Right ventricle myocardium superior (tissue), 1 donor: ENCODE measurements at places on chromosomes 1 and 21.
A peak's percentile ranks its signal among the peaks of the same experiment; 100 is the strongest.

GRCh38 chr1:214107322-214108096 lies 119.7 kb downstream of the PROX1 start:
- peak; percentile 70 for DNase-seq

DNA sequence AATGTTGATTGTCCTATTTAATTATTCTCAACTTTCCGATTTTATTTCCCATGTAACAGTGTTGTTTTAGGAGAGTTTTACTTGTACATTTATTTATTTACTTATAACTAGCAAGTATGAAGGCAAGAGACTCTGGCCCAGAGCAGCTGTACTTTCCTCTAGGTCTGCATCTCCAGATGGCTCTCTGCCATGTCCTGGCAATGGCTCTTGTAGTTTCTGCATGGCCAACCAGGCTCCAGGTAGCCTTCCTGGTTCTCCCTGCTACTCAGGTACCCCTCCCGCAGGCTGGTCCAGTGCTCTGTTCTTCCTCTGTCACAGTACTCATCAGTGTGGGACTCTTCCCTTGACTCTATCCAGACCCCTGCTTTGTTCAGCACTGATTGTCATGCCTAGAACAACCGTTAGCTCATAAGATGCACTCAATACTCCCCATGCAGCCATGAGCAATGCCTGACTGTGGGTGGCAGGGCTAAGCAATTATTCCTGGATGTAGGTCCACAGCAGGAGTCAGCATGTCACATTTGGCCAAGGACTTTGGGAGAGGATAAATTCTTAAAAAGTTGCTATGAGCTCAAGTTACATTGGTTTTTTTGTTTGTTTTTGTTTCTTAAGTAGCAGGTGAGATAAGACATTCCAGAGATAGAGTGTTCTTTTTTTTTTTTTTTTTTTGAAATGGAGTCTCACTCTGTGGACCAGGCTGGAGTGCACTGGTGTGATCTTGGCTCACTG lies 10.9 kb upstream of the IL20 start:
- DNase-seq: no peak

GRCh38 chr1:94539496-94539895 lies 2.1 kb downstream of the F3 start:
- DNase-seq: peak; percentile 42

DNA sequence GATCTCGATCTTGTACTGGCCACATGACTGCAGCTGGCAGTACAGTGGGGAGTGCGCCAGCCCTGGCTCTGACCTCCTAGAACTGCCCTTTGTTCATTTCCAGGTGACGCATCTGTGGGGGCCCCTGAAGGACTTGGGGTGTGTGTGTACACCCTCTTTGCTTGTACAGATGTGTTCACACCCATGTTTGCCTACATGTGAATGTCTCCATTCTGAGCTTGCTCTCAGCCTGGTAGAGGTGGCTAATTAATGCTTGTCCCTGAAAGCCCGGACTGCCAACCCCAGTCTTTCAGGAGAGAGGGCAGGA lies 19.8 kb downstream of the TNFRSF1B start:
- no peak for DNase-seq

DNA sequence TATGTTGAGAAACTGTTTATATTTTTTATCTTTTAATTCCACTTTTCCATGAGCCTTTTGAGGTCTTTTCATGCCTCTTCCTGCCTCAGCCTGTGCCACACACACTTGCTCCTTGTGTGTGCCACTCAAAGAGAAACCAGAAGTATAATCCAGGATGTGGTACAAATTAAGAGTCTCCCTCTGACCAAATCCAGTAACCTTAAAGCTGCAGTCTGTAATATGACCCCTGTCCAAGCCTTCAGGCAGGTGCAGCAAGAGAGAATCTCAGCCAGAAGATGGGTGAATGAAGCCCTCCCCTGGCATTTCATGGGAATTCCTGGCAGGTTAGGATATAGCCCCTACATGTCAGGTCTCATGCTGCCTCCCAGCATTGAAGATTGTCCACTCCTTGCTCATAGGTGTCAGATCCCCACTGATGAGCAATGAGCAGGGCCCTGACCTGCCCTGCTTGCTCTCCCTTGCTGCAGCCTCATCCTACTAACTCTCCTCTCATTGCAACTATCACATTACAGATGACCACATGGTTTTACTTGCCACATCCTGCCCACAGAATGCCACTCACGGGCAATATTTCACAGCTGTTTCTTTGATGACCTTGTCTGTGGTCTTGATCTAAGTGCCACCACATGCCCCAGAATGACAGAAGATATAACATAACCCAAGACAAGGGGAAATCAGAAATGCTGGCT lies 169.3 kb downstream of the SEC16B start:
- no peak for DNase-seq

DNA sequence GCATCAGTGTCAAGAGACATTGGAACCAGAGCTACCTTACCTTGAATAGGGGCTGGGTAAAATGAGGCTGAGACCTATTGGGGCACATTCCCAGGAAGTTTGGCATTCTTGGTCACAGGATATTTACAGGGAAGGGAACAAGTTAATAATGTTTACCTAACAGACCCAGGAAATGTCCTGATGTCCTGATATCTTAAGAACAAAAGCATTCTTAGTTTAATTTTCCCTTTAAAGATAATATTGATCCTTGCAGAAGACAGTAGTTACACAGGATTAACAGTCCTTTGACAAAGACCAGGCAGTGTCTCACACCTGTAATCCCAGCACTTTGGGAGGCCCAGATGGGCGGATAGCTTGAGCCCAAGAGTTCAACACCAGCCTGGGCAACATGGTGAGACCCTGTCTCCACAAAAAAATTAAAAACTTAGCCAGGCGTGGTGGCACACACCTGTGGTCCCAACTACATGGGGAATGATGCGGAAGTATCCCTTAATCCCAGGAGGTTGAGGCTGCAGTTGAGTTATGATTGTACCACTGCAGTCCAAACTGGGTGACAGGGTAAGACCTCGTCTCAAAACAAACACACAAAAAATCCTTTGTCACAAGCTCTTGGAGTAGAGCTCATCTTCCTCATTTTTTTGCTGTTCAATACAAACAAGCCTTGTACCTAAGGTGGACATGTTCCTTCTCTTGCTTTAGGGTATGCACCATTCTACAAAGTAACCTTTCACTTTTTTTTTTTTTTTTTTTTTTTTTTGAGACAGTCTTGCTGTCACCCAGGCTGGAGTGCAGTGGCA lies 1.3 kb upstream of the TOMM20 start:
- no peak for DNase-seq

DNA sequence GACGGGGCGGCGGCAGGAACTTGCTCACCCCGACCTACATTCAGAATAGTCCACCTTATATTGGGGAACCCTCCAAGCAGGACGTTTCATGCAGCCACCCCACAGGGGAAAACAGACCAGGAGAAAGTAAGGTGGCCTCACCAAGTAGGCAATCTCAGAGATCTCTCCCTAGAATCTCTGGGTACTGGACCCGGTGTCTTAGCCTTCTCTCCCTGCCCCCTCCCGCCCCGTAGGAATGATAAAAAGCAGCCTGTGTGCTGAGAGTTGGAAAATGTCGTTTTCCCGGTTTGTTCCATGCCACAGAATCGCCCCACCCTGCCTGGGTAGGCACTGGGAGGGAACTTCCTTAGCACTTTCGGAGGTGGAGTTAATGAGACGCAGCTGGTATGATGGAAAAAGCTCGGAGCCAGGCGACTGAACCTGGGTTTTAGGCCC lies 789 bp upstream of the PTPN14 start:
- peak; percentile 70 for DNase-seq

DNA sequence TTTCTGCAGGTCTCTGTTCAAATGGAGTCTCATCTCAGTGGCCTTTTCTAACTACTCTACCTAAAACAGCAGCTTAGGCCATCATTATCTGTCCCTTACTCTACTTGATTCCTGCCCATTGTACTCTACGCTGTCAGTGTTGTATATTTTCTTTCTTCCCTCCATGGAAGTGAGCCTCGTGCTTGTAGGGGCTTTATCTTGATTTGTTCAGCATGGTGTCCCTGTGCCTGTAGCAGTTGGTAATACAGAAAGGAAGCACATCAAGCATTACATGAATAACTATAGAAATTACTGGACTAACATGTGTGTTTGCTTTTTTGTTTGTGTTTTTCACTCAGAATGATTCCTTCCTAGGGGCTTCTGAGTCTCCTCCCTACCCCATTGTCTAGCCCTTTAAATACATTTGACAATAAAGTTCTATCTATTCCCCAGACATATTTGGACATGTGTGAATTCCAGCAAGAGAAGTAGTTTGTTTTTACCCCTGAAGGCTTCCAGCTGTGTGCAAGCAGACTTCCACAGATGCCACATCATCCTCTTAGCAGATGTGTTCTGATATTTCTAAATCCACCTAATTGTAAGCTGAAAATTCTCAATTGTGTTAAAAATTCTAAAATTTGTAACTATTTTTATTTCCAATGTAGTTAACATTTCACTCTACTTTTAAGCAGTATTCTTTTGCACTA lies 40.3 kb downstream of the PRMT2 start:
- DNase-seq: no peak

GRCh38 chr1:227210604-227211003 lies 107.7 kb downstream of the CDC42BPA start:
- DNase-seq: no peak

DNA sequence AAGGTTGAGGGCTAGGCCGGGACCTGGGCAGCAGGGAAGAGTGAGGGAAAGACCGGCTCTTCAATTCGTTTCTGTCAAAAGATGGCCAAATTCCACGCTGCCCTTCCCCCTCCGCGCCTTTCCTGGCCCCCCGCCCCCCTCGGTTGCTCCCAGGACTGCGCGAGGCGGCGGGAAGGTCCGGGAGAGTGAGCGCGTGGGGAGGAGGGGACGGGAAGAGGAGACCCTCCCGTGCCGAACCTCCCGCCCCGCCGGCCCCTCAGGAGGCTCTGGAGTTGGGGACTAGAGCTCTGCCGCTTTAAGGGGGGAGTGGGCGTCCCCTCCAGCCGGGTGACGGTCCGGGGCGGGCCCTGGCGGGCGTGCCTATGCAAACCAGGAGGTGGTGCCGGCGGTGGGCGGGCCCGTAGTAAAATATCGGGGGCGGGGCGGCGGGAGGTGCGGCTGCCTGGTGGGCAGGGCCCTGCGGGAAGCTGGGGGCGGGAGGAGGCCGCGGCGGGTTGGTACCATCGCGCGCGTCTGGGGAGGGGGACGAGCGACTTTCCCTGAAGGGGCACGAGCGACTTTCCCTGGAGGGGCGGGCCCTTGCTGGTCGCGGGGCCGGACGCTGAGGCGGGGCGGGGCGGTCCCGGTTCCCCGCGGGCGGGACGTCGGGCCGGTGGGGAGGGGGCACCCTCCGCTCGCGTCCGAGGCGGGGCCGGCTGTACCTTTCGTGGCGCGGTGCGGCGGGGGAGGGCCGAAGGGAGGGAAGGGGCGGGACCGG lies 58.2 kb downstream of the BCL9 start:
- DNase-seq: peak; percentile 99
